ENCODE measurements at places on chromosomes 13 and 19. TPM values are rescaled to one million over a fixed set of nuclear protein-coding genes. Genes with fewer than 3 reads are reported as not detected.

DNA sequence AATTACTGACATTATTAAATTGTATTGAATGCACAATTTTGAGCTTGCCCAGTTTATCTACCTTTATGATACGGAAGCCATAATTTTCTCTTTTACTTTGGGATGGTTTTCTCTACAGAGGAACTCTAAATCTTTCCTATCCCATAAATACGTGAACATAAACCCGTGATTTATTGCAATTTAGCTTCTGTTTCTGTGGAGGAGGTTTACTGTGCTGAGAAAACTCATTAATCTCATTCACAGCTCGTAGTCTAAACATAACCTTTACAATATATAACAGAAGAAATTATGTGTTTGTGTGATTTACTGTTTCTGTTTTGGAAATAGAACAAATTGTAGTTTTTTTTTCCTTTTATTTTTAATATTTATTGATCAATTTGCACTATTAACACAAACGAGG lies 207.1 kb upstream of the PCDH9 start:
- H3K4me1 ChIP-seq: no peaks in the 10 kb centered on the region
- no peaks in the 10 kb centered on the region for H3K36me3 ChIP-seq
- H3K4me3 ChIP-seq: no peak overlapping the region
- no peaks in the 10 kb centered on the region for H3K27me3 ChIP-seq
- H3K27ac ChIP-seq: no peak overlapping the region

- H3K4me3 ChIP-seq: no peak overlapping the region
- H3K27ac ChIP-seq: no peak overlapping the region
- H3K27me3 ChIP-seq: no peaks in the 10 kb centered on the region
- H3K4me1 ChIP-seq: no peaks in the 10 kb centered on the region
- DNase-seq: no peak
- H3K36me3 ChIP-seq: peaks cover 4% of the 10 kb centered on the region
Observed at GRCh38 chr19:16520986-16521624, 21.1 kb downstream of the CHERP start.

DNA sequence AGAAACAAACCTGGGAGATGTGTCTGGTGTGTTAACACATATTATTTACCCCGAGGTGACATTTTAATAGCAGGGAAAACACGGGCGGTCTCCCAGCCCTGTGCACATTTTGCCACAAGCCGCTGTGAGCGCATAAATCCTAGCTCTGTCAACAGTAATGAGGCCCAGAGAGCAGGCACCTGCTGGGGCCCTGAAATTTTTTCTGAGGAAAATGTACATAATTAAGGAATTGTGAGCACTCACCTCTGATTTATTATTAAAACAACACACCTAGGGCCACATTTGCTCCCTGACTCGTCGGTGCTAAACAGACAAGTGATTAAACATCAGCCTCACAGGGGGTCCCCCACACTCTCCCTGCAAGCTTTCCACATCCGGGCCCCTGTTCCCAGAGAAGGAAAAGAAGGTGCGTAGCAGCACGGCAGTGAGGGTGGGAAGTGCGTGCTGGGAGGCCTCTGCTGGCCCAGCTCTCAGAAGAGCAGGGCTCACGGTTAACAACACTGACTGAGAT lies 616.3 kb downstream of the UQCRFS1 start:
- H3K4me1 ChIP-seq: no peaks in the 10 kb centered on the region
- no peaks in the 10 kb centered on the region for H3K27me3 ChIP-seq
- no peak for DNase-seq
- H3K36me3 ChIP-seq: no peaks in the 10 kb centered on the region
- no peak overlapping the region for H3K27ac ChIP-seq

- H3K36me3 ChIP-seq: peaks cover 3% of the 10 kb centered on the region
- no peaks in the 10 kb centered on the region for H3K27me3 ChIP-seq
- H3K4me3 ChIP-seq: no peak overlapping the region
- no peak for DNase-seq
- H3K4me1 ChIP-seq: no peaks in the 10 kb centered on the region
Observed at GRCh38 chr19:6219586-6220290, 60.0 kb downstream of the MLLT1 start.

GRCh38 chr13:45825387-45825650 lies 26.2 kb downstream of the SIAH3 start:
- H3K36me3 ChIP-seq: no peaks in the 10 kb centered on the region
- H3K27me3 ChIP-seq: no peaks in the 10 kb centered on the region

DNA sequence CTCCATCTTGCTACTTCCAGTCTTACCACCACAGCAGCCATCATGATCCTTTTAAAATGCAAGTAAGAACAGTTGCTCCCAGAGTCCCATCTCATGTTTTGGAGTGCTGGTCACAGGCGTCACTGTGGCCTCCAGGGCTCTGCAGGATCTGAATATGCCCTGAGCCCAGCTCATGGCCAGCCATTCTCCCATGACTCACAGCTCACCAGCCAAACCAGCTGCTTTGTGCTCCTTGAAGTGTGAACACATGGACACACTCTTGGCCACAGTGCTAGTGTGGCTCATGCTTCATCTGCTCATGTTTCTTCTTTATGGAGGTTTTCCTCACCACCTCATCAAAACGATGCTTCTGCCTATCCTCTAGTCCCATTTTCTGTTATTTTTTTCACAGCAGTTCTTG lies 466.5 kb downstream of the UQCRFS1 start:
- H3K27me3 ChIP-seq: no peaks in the 10 kb centered on the region
- no peak overlapping the region for H3K27ac ChIP-seq
- DNase-seq: no peak
- H3K4me3 ChIP-seq: no peak overlapping the region

- no peaks in the 10 kb centered on the region for H3K27me3 ChIP-seq
- no peak overlapping the region for H3K4me3 ChIP-seq
- H3K27ac ChIP-seq: no peak overlapping the region
- no peaks in the 10 kb centered on the region for H3K4me1 ChIP-seq
- DNase-seq: no peak
Observed at GRCh38 chr13:86066611-86067365, 267.6 kb upstream of the SLITRK6 start.

GRCh38 chr19:29515233-29515619 lies 10.6 kb upstream of the VSTM2B start:
- peaks cover 1% of the 10 kb centered on the region for H3K36me3 ChIP-seq
- DNase-seq: no peak
- no peak overlapping the region for H3K4me3 ChIP-seq
- H3K27ac ChIP-seq: no peak overlapping the region
- H3K27me3 ChIP-seq: peaks cover 35% of the 10 kb centered on the region
- H3K4me1 ChIP-seq: no peaks in the 10 kb centered on the region

DNA sequence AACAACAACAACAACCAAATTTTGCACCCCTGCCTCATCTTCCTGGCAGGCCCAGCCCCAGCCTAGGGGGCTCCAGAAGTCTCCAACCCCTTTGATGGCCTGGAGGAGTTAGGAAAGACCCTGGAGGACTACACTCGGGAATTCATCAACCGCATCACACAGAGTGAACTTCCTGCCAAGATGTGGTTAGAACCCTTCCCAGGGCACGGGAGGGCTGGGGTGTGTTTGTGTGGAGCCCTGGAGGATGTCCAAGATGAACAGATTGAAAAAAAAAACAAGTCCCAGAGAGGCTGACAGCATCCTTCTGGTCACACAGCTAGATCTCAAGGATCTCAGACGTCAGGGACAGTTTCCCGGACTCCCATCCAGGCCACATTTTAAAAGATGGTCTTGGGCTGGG lies 13.3 kb downstream of the APOC1 start:
- no peak overlapping the region for H3K4me3 ChIP-seq
- H3K27ac ChIP-seq: no peak overlapping the region
- H3K27me3 ChIP-seq: peaks cover 24% of the 10 kb centered on the region
- H3K4me1 ChIP-seq: peaks cover 13% of the 10 kb centered on the region
- no peak for DNase-seq
- no peaks in the 10 kb centered on the region for H3K36me3 ChIP-seq

DNA sequence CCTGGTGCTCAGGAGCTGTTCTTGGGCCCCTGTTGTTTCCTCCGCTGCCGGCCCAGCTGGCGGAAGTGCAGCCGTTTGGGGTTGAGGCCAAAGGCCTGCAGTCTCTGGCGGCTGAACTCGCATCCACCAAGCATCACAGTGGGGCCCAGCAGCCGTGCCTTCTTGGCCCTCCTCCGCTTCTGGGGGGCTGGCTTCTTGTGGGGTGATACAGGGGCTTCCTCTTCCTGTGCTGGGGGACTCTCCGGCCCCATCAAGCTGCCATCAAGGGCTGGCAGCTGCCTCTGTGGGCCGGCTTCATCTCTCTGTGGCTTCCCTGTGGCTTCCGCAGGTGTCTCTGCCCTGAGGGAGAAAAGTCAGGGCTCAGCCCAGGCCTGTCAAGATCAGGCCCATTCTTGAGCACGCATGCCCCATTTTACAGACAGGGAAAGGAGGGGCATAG lies 10.3 kb downstream of the ATG4D start:
- H3K4me3 ChIP-seq: peak overlapping the region; percentile 52
- peak; percentile 71 for DNase-seq
- peaks cover 30% of the 10 kb centered on the region for H3K36me3 ChIP-seq
- peak overlapping the region; percentile 43 for H3K27ac ChIP-seq
- peaks cover 34% of the 10 kb centered on the region for H3K4me1 ChIP-seq

DNA sequence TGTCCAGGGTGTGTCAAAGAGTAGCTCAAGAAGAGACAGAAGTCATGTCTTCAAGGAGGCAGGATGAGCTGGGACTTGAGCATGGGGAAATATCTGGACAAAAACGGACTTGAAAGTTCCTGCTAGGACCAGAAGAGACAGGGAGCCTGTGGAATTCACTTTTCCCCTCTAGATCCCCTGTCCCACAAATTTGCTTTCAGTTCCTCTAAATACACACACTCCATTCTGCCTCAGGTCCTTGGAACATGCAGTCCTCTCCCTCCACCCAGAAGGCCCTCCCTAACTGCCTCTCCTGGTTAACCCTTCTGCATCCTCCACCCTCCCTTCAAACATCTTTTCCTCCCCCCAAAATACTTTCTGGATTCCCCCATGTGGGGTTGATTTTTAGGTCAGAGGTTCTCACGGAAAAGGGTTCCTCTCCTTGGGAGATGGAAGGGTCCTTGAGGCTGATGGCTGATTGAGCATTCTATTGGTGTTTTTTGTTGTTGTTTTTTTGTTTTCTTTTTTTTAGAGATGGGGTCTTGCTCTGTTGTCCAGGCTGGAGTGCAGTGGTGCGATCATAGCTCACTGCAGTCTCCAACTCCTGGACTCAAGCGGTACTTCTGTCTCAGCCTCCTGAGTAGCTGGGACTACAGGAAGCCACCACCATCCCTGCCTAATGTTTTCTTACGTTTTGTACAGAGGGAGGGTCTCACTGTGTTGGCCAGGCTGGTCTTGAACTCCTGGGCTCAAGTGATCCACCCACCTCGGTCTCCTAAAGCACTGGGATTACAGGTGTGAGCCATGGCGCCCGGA lies 6.9 kb upstream of the RETN start:
- no peaks in the 10 kb centered on the region for H3K27me3 ChIP-seq
- DNase-seq: no peak
- H3K4me1 ChIP-seq: peaks cover 16% of the 10 kb centered on the region
- H3K27ac ChIP-seq: no peak overlapping the region
- H3K4me3 ChIP-seq: no peak overlapping the region

GRCh38 chr19:48392860-48393558 lies 459 bp upstream of the GRIN2D start:
- no peak for DNase-seq
- H3K27me3 ChIP-seq: peaks cover 58% of the 10 kb centered on the region
- H3K4me1 ChIP-seq: peaks cover 46% of the 10 kb centered on the region
- H3K4me3 ChIP-seq: peak overlapping the region; percentile 33
- H3K36me3 ChIP-seq: peaks cover 11% of the 10 kb centered on the region

DNA sequence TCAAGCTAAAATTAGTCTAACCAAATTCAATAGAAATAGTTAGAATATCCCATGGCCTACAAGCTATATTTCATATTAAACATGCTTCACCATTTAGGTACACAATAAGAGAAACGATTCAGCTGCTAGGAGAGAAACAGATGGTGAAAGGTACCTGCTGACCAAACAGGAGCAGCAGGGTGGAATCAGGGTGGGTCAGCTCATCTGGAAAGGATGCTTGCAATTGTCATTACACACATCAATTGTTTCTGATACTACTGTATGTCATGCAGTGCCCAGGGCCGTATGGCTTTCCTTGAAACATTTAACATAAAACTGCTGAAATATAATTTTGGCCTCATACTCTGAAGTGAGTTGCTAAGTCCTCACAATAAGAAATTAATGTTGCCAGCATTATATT lies 776.0 kb downstream of the DACH1 start:
- DNase-seq: no peak
- H3K27me3 ChIP-seq: no peaks in the 10 kb centered on the region
- H3K27ac ChIP-seq: no peak overlapping the region
- no peaks in the 10 kb centered on the region for H3K4me1 ChIP-seq
- no peaks in the 10 kb centered on the region for H3K36me3 ChIP-seq

- DNase-seq: peak; percentile 41
- H3K4me3 ChIP-seq: no peak overlapping the region
- no peak overlapping the region for H3K27ac ChIP-seq
- H3K27me3 ChIP-seq: no peaks in the 10 kb centered on the region
Observed at GRCh38 chr19:21202865-21203494, 61.1 kb downstream of the ZNF431 start.

DNA sequence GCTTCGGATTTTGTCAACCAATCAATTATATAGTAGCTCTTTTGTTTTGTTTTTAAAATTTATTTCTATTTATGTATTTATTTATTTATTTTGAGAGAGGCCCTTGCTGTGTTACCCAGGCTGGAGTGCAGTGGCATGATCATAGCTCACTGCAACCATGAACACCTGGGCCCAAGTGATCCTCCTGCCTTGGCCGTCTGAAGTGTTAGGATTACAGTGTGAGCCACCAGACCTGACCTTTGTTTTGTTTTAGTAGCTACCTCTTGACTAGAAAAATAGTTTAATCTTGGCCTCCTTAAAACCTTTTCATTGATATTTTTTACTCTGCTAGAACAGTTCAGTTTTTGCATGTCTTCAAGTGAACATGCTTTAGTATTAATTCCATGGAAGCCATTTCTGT lies 15.1 kb downstream of the GARRE1 start:
- H3K27me3 ChIP-seq: no peaks in the 10 kb centered on the region
- peak overlapping the region; percentile 71 for H3K4me3 ChIP-seq
- DNase-seq: no peak
- peaks cover 70% of the 10 kb centered on the region for H3K4me1 ChIP-seq
- no peaks in the 10 kb centered on the region for H3K36me3 ChIP-seq
- peak overlapping the region; percentile 82 for H3K27ac ChIP-seq

- H3K27me3 ChIP-seq: no peaks in the 10 kb centered on the region
- H3K36me3 ChIP-seq: no peaks in the 10 kb centered on the region
- H3K4me3 ChIP-seq: no peak overlapping the region
- no peak for DNase-seq
- no peaks in the 10 kb centered on the region for H3K4me1 ChIP-seq
- no peak overlapping the region for H3K27ac ChIP-seq
Observed at GRCh38 chr13:85557691-85558467, 241.3 kb downstream of the SLITRK6 start.

- H3K4me1 ChIP-seq: no peaks in the 10 kb centered on the region
- H3K27ac ChIP-seq: no peak overlapping the region
- no peak for DNase-seq
Observed at GRCh38 chr13:59358014-59358413, 805.7 kb downstream of the DIAPH3 start.

GRCh38 chr13:41408121-41408520 lies 49.2 kb upstream of the RGCC start:
- H3K27me3 ChIP-seq: no peaks in the 10 kb centered on the region
- no peak overlapping the region for H3K4me3 ChIP-seq
- no peak overlapping the region for H3K27ac ChIP-seq
- no peak for DNase-seq
- H3K36me3 ChIP-seq: no peaks in the 10 kb centered on the region
- no peaks in the 10 kb centered on the region for H3K4me1 ChIP-seq

TMC4 gene
- 0.24 TPM for total RNA-seq

SMIM44 gene
- total RNA-seq: not detected

CCL25 gene
- total RNA-seq: not detected

CABP5 gene
- total RNA-seq: not detected

ZBTB32 gene
- 192 TPM for total RNA-seq

DNAJC3 gene
- 22.3 TPM for total RNA-seq

AKAP8 gene
- 37.9 TPM for total RNA-seq

LSR gene
- total RNA-seq: 41.1 TPM

ZGLP1 gene
- total RNA-seq: 5.9 TPM

SKA3 gene
- 32.0 TPM for total RNA-seq

ZNF221 gene
- total RNA-seq: 3.4 TPM
